ENCODE measurements at places on chromosomes 6 and 20.

DNA sequence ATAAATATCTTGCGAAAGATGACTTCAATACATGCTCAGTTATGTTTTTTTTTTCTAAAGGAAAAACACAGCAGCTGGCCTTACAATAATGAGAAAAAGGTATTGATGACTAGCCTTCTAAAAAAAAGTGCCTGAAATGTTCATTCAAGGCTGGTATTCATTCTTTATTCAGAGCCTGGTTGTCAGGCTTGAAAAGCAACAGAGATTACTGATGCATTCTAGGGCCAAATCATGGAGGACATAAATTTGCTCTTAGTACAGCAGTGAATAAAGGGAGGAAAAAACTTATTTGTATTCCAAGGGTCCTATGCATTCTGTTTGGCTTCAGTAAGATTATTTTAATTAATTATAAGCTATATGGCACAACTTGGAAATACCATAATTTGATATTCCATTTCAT is 83.5 kb downstream of the WASF1 start:
- DNase-seq, result no peak

- DNase-seq, result no peak
Observed at GRCh38 chr20:50689864-50690649, 1.3 kb downstream of the RIPOR3 start.

GRCh38 chr6:17865243-17865642 is 122.2 kb downstream of the KIF13A start:
- peak; percentile 34 for DNase-seq

- no peak for DNase-seq
Observed at GRCh38 chr6:87407561-87407900, 241 bp upstream of the CFAP206 start.

DNA sequence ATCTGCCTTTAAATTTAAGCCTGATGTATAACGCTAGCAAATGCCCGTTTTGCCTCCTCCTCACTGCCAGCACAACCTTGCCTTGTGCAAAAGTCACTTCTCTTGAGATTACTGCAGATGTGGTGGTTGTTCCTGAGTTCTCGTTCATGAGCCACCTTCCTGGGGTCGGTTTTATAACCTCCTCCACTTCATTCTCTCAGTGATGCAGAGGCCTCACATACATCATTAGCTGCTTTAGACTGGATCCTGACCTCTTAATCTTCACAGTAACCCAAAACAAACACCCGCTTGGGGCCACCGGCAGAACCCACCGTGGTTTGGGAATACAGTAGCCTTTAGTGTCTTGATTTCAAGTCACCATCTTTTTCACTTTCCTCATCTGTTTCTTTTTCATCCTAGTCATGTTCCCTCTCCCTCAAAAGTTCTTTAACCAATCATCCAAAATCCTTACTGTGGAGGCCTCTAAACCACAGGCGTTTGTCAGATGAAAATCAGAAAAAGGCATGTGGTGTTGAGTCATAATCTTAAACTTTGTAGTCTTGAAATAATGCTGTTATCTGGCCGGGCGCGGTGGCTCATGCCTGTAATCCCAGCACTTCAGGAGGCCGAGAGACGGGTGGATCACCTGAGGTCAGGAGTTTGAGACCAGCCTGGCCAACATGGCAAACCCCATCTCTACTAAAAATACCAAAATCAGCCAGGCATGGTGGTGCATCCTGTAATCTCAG is 430.3 kb upstream of the SOX4 start:
- DNase-seq, result peak; percentile 84

GRCh38 chr6:7311917-7312615 is 933 bp downstream of the SSR1 start:
- DNase-seq, result no peak

DNA sequence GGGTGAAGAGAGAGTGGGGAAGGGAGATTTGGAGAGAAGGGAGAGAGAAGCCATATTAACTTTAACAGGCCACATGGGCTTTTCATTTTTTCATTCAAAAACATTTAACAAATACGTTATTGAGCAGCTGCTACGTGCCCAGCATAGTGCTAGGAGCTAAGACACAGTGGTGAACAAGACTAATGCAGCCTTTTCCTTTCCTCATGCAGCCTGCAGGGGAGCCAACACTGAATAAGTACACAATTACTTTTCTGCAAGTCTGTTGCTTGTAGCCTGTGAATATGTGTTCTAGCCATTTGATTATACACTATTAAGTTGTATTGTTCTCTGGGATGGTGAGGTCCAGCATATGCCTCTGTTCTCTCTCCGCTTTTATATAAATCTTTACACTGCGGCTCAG is 1.9 kb upstream of the BLOC1S5 start:
- no peak for DNase-seq

DNA sequence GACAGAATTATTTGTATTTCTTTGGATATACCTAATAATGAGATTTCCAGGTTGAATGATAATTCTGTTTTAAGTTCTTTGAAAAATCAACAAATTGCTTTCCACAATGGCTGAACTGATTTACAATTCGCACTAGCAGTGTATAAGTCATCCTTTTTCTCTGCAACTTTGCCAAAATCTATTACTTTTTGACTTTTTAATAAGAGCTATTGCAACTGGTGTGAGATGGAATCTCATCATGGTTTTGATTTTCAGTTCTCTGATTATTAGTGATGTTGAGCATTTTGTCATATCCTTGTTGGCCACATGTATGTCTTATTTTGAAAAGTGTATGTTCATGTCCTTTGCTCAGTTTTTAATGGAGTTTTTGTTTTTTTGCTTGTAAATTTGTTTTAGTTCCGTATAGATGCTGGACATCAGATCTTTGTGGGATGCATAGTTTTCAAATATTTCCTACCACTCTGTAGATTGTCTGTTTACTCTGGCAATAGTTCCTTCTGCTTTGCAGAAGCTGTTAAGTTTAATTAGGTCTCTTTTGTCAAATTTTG is 409.8 kb upstream of the CITED2 start:
- no peak for DNase-seq

DNA sequence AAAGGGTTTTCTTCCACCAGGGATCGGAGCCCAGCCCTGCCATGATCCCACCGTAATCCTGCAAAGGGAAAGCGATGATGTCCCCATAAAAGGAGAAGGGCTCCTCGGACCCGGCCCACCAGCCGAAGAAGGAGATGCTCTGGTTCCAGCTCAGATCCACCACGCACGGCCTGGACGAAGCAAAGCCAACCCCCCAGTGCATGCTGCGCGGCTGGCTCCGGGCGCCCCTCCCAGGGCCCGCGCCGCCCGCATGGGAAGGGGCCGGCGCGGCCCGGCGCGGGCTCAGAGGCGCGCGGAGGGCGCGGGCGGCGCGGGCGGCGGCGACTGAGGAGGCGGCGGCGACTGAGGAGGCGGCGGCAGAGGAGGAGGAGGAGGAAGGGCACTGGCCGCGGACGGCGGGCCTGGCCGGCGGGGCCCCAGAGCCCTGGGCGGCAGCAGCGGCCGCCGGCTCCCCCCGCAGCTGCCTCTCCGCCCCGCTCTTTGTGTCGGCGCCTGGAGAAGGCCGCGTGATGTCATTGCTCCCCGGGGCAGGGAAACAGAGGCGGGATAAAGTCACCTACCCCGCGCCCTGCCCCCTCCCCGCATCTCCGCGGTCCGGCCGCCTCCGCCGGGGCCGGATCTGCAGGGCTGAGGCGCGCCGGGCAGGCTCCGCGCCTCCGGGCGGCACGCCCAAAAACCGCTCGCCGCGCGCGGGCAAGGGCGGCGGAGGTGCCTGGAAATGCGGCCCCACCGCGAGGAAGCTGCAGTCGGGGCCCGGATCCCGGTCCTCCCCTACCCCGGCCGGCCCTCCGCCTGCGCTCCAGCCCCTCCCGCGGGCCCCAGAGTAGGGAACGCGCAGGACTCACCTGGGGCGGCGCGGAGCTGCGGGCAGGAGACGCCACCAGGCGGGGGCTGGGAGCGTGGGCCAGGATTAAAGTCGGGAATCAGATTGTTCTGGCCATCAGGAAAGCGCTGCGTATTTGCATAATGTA is at the start of gene FAXC:
FAXC (minus strand) TSS at position 504 of the 971 bp plus-strand sequence; CDS start at position 202, 302 bp downstream.
- peak; percentile 44 for DNase-seq

GRCh38 chr6:130525408-130525807 is 159.6 kb downstream of the TMEM200A start:
- DNase-seq, result no peak

GRCh38 chr6:111818539-111819226 is 54.6 kb downstream of the FYN start:
- peak; percentile 49 for DNase-seq

DNA sequence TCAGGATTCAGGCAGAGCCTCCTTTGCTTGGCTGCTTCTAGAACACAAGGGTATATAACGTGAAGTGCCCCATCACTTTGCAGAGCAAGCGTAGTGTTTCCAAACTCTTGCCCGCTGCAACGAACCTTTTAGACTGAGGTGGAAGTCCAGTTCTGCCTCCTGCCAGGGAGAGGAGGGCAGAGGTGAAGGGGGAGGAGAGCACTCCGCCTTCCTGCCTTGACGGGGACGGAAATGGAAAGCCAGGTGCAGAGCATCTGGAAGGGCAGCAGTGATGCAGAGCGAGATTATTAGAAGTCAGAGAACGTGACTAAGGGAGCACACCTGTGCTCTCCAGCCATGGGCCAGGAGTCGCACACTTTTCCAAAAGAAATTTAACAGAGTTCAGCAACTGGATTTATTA is 63.4 kb downstream of the RREB1 start:
- no peak for DNase-seq

DNA sequence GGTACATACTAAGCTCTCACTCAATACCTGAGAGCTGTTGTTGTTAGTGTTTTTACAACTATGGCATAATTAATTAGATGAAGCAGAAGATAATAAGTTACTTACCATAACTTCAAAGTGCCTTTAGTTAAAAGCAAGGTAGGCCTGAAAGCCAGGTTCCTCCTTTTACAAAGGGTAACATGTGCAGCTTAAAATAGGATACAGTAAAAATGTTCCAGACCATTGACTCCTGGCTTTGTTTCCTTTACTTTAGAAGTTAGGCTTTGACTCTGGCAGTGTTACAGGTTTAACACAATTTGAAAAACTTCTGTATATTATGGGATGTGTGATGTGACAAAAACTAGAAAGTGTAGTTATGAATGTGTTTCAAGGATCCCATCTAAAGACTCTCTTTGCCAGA is 522.5 kb downstream of the EPM2A start:
- DNase-seq, result no peak

DNA sequence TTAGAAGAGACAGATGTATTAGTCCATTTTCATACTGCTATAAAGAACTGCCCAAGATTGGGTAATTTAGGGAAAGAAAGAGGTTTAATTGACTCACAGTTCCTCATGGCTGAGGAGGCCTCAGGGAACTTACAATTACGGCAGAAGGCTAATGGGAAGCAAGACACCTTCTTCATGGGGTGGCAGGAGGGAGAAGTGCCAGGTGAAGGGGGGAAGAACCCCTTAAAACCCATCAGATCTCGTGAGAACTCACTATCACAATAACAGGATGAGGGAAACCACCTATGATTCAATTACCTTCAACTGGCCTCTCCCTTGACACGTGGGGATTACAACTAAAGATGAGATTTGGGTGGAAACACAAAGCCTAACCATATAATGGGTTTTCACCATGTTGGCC is 28.9 kb upstream of the PNRC1 start:
- DNase-seq, result no peak

DNA sequence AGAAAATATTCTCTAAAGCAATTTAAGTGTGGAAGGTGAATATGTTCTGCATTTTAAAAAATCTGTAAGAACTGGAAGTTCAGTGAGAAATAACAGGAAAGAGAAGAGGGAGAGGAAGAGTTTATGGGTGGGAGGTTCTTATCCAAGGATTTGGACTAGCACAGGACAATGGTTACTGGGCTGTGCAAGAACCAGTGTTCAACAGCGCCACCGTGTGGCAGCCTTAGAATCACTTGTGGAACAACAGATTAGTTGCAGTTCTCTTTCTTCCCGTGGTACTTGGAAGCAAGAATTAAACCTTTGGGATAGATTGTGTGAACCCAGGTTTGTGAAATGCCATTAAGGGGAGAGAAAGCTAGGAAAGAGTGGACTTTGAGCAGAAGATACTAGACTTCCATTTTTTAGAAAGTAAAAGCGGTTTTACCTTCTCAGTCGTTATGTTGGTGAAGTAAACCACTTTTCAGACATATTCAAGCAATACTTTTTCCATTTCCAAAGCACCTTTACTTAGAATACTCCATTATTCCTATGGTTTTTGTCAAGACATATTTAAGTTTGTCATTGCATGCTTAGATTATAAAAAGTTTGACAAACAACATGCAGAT is 436.7 kb downstream of the RNF144B start:
- DNase-seq, result peak; percentile 20

GRCh38 chr20:37356387-37356786 is 10.4 kb downstream of the SRC start:
- peak; percentile 19 for DNase-seq

DNA sequence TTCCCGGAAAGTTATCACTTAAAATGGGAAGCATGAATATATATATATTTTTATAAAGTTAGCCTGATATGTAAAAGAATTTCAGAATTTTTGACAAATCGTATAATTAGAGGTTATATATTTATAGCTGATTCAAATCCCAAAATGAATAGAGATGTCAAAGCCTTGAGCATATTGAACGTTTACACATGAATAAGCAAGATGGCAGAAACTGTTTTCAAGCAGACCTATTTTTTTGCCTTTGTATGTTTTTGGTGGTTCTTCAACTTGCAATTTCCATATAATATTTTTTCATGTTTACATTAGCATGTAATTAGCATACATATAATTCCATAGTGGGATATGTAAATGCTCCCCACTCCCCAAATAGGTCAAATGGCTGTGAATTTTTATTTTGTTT is 189.9 kb downstream of the PRL start:
- DNase-seq, result no peak

DNA sequence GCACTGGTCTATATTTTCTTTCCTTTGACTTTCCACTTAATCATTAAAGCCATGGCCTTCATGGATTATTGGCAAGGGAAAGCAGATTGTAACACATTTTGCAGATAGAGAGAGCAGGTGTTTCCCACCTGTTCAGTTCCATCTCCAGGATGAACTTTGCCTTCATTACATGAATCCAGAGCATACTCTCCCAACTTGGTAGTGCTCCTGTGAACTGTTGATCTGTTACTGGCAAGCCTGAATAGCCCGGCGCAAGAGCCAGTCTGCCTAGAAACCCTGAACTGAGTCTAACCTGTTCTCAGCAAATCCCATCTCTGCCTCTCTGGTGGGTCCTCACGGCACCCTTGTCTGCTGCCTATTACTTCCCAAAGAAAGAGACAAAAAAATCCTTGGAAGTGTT is 210.3 kb downstream of the PLCB1 start:
- DNase-seq, result no peak

GRCh38 chr20:63425846-63426485 is 46.5 kb downstream of the KCNQ2 start:
- no peak for DNase-seq

DNA sequence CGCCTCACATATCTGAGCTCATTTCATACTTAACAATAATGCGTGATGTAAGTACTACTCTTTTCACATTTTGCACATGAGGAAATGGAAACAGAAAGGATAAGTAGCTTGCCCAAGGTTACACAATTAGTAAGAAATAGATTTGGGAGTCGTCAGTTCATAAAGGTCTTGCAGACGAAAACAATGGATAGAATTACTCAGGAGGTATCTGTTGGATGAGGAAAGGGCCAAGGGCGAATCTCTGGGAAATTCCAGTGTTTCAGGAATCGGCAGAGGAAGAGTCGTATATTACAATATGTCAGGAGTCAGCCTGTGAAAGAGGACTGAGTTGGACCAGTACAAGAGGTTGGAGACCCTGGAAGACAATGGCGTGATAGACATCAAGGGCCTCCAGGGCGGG is 12.8 kb upstream of the EDN1 start:
- DNase-seq, result no peak

GRCh38 chr6:53119349-53119748 is 29.3 kb downstream of the GCM1 start:
- DNase-seq, result peak; percentile 6

GRCh38 chr6:91566467-91566866 is 979.6 kb upstream of the MAP3K7 start:
- peak; percentile 54 for DNase-seq
